Right renal pelvis (tissue), 4 donors: ENCODE measurements at places on chromosomes 11 and 22.
A peak's percentile ranks its signal among the peaks of the same experiment; 100 is the strongest.

DNA sequence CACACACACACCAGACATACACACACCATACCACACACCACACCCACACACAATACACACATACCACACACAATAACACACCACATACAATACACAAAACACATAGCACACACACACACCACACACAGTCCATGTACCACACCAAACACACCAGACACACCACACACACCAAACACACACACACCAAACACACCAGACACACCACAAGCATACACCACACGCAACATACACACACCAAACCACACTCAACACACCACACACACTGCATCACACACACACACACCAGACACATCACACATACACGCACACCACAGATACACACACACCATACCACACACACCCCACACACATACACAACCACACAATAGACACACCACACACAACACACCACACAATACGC lies 54.8 kb downstream of the IGSF9B start:
- no peak for DNase-seq

- no peak for DNase-seq
Observed at GRCh38 chr22:49185312-49185969, 642.2 kb downstream of the BRD1 start.

GRCh38 chr11:115464269-115464668 lies 39.9 kb downstream of the CADM1 start:
- DNase-seq = no peak

- DNase-seq = no peak
Observed at GRCh38 chr11:2587976-2588748, 111.6 kb downstream of the KCNQ1OT1 start.

GRCh38 chr22:40429481-40429880 lies 59.1 kb downstream of the SGSM3 start:
- no peak for DNase-seq

- DNase-seq = no peak
Observed at GRCh38 chr11:35126000-35126878, 12.7 kb upstream of the CD44 start.

- DNase-seq = no peak
Observed at GRCh38 chr11:102837156-102837555, 6.3 kb downstream of the MMP3 start.

DNA sequence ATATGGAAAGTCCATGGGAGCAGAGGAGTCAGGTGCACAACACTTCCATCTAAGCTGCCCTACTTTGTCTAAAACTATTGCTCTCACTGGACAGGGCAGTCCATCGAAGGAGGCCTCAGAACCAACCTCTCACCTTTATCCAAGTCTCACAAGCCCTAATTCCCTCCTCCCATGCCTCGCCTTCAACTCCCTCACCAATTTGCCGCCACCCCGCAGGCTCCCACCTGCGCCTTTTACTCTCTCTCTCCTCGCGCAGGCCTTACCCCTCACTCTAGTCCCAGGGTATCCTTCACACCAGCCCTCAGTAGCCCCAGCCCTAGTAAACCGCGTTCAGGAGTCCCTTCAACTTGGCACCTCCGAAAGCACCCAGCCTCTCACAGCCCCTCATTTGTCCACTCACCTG lies 451 bp downstream of the FHIP1B start:
- no peak for DNase-seq

DNA sequence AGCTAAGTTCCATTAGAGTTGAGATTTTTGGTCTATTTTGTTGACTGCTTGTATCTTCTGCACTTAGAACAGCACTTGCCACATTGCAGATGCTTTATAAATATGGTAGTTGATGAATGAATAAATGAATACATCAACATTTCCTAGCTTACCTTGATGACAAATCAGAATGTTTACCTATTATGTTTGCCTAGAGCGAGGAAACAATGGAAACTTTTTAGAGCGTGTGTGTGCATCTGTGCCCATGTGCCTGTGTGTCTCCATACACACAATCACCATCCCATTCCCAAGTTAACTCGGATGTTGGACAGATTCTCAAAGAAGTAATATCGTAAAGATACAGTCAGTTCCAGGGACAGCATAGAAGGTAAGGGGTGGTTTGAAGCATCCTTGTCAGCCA lies 139.1 kb downstream of the DBX1 start:
- DNase-seq = no peak

- no peak for DNase-seq
Observed at GRCh38 chr11:75342966-75343870, 8.2 kb downstream of the ARRB1 start.

DNA sequence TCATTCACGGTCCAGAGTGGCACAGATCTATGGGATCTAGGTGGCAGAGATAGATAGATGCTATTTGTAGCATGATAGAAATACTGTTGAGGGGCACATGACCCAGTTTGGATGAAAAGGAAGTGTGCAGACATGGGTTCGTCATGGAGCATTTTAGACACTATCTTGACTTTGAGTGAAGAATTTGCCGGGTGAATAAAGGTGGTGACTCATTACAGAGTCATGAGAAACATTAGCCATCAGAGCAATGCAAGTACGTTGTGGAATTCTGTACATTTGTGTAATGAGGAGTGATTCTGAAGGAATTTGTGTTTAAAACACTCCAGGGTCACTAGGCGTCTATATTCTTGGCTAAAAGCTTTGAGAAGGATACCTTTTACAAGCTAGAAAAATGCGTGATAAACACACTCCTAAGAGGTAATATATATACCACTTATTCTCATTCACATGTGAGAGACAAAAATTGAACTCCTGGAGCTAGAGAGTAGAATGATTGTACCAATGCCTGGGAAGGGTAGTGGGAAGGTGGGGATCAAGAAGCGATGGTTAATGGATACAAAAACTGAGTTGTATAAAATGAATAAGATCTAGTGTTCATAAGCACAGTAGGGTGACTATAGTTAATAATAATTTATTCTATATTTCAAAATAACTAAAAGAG lies 593.7 kb upstream of the LUZP2 start:
- no peak for DNase-seq

- DNase-seq = no peak
Observed at GRCh38 chr11:125924384-125925007, 20.2 kb downstream of the DDX25 start.

DNA sequence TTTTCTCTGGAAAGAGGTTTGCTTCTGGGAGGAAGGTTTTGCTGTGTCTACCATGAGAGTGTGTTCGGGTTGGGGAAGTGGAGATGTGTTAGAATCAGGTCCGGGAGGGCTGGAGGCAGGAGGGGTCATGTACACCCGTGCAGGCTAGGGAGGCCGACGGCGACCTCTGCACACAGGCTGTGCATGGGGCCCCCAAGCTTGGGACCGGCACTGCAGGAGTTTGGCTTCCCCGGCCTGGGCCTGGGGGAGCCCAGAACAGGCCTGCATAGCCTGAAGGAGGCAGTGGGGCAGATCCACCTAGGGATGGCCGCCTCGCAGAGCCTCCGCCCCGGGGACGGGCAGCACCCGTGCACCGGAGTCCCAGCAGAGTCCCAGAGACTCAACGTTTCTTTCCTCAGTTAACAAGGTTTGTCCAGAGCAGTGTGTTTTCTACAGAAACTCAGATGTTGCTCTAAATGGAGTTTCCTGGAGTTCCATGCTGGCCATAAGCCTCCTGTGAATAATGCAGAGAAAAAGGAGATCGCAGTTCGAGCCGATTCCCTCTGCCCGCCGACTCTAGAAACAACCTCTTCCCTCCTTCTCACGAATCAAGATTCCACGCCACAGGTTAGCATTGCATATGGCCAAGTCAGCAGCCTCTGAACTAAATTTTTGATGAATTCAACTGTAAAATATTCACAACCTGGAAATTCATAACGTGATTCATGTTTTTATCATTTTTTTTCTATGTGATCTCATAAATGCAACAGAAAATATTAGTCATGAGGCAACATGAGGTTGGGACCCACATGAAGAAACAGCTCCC lies 427.3 kb downstream of the BRD1 start:
- DNase-seq = no peak

GRCh38 chr11:126424471-126425039 lies 69.1 kb downstream of the ST3GAL4 start:
- no peak for DNase-seq

- DNase-seq = no peak
Observed at GRCh38 chr11:62020661-62021060, 53.2 kb upstream of the FTH1 start.

DNA sequence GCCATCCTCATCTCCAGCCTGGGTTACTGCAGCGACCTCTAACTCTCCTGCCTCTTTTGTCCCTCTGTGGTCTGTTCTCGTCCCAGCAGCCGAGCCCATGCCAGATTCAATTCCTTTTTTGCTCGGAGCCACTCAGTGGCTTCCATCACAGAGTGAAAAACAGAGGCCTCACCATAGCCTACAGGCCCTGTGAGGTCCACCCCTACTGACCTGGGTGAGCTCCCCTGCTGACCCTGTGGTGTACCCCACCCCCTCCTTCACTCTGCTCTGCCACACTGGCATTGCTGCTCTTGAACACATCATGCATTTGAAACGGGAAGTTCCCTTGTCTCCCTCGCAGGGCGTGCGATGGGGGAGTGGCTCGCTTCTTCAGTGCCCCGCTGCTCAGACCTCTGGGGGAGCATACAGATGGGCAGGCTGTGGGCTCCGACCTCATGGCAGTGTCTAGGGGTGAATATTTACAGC lies 2.1 kb downstream of the AIP start:
- no peak for DNase-seq

GRCh38 chr11:90187839-90188238 lies 35.0 kb downstream of the CHORDC1 start:
- no peak for DNase-seq

DNA sequence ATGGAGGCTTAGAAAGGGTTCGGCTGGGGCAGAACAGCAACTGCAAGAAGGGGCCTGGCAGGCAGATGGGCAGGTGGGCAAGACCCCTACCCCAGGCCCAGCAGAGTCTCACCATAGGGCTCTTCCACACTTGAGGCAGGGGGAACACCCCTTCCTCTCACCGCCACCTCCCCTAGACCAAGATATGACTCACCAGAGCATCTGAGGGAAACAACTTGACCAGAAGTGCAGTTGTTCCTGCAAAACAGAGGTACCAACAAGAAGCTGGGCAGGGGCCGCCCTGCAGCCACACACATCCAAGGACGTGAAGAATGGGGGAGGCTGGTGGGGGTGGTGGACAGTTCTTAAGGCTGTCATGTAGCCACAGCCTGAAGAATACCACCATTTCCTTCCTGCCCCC lies 10.9 kb downstream of the TMPRSS5 start:
- DNase-seq = no peak

DNA sequence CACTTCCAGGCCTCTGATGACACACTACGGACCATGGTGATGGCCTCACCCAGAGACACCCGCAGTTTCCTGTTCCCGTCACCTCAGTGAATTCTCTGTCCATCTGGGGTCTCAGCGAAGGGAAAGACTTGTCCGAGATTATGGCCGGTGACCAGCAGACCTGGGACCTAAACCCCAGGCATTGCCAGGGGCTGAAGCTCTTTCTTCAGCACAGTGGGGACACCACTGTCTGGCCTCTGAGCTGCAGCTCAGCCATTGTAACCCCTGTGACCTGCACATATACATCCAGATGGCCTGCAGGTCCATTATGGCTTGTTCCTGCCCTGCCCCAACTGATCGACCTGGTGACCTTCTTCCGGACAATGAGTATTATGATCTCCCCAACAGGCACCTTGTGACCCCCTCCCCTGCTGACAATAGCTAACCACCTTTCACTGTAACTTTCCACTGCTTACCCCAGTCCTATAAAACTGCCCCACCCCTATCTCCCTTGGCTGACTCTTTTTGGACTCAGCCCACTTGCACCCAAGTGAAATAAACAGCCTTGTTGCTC lies 22.3 kb downstream of the CBX7 start:
- no peak for DNase-seq

- no peak for DNase-seq
Observed at GRCh38 chr11:767238-767637, 10.0 kb downstream of the GATD1 start.

GRCh38 chr11:10605941-10606381 lies 37.5 kb upstream of the LYVE1 start:
- no peak for DNase-seq

- no peak for DNase-seq
Observed at GRCh38 chr11:19673924-19674729, 38.5 kb upstream of the NAV2 start.

GRCh38 chr11:74398244-74399159 lies at the start of gene PGM2L1:
TSS of gene PGM2L1 (minus strand) at chr11:74398433. CDS start at chr11:74398161, 272 bp downstream.
- peak; percentile 94 for DNase-seq

DNA sequence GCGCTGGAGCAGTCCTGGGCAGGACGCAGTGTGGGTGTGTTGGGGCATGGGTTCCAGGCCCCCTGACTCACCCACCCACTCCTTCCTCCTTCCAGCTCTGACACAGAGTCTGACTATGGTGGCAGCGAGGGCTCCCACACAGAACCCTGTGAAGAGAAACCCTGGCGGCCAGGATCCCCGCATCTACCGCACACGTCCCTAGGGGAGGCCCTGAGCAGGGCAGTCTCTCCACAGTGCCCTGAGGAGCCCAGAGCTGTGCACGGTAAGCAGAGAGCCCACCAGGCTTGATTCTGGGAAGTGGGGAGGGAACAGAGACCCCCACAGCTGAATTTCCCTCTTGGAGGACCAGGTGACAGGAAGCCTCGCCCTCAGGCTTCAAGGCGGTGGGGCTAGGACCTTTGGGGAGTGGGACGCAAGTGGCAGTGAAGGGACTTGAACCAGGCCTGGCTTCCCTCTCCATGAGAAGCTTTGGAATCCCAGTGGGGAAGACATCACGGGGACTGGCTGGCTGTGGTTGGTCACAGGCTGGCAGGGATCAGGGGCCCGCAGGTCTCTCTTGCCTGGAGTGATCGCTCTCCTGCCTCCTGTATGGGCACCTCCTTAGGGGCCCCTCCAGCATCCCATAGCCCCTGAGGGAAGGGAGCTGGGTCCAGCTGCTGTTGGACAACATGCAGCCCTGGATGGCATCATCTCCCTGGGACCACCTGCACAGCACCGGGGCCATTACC lies 96.4 kb upstream of the PARVA start:
- DNase-seq = no peak

- no peak for DNase-seq
Observed at GRCh38 chr11:114438303-114438702, 964 bp upstream of the REXO2 start.

GRCh38 chr11:132140056-132140455 lies 769.6 kb downstream of the NTM start:
- DNase-seq = no peak

DNA sequence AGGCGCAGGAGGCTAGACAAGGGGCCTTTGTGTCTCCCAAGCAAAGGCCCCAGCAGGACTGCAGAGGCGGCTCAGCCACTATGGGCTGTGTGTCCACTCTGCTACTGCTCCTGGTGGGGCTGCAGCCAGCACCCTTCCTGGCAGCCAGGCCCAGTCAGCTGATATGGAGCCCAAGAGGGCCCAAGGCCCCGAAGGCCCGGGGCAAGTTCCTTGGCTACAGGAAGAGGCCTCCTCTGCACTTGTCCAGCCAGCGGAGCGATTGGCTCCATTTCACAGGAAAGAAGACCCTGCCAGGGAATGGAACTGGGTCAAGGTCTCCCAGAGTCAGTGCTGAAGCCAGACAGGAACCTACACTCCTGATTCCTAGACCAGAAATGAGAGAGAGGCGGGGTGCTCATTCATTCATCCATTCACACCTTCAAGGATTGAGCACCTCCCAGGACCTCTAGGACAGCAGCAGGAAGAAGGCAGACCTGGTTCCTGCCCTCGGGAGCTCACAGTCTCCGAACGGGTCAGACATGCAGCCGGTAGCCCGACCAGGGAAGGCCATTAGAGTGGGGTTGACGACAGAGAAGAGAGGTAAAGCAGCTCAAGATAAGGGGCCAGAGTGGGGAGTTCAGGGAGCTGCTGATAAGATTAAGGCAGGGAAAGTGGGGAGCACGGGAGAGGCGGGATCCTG lies 811 bp upstream of the P2RY2 start:
- DNase-seq = no peak

- DNase-seq = no peak
Observed at GRCh38 chr22:17043521-17043920, 35.5 kb upstream of the GAB4 start.

GRCh38 chr22:37208401-37209139 lies 3.7 kb downstream of the SSTR3 start:
- no peak for DNase-seq
